ENCODE measurements at places on chromosomes 4 and X.

- no peak for DNase-seq
Measured at GRCh38 chr4:71417150-71417549, 78.3 kb downstream of the SLC4A4 start.

DNA sequence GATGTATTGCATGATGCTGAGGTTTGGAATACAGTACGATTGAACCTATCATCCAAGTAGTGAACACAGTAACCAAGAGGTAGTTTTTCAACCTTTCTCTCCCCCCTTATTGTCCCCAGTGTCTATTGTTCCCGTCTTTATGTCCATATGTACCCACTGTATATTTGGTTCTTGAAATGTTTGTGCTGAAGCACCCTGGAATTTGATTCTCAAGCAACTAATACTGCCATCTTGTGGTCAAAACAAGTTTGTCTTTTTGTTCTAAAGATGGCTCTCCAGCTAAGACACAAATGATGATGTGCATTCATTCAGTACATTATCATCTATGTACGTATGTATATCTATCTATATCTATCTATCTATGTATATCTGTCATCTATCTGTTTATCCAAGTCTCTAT is 33.5 kb upstream of the DCX start:
- no peak for DNase-seq

DNA sequence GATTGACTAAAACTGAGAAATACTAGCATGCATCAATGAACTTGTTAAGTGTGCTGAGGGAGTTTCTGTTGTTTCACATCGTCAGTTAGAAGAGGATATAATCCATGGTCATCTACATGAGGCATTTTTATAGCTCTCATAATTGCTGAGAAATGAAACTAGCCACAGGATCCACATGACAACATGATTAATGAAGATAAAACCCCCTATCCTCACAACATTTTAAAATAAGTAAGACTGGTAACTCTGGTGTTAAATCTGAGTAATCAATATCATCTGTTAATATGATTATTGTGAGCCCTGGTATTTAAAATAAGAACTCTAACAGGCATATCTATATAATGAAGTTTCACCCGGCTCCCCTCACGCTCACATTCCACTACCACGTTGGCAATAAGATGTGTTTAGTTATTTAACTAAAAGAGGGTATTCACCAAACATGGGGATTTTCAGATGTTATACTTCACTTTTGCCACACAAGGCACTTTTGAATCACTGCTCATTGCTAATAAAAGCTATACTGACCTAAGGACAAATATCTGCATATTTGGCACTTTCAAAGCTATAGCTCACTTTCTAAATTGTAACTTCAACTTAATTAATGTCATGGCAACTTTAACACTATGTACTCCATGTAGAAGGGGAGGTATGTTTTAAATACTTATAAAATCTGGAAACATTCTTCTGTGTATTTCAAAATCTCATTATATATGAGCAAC is 6.7 kb downstream of the UNC5C start:
- no peak for DNase-seq

GRCh38 chrX:41347186-41347585 is 13.2 kb downstream of the DDX3X start:
- no peak for DNase-seq

GRCh38 chrX:101287402-101287801 is 3.7 kb downstream of the TAF7L start:
- DNase-seq, result no peak

- no peak for DNase-seq
Measured at GRCh38 chr4:144734522-144734921, 88.6 kb downstream of the HHIP start.

GRCh38 chrX:45449982-45450381 is 249.3 kb upstream of the DIPK2B start:
- DNase-seq, result no peak

- DNase-seq, result no peak
Measured at GRCh38 chr4:140090215-140090731, 63.7 kb downstream of the MAML3 start.

DNA sequence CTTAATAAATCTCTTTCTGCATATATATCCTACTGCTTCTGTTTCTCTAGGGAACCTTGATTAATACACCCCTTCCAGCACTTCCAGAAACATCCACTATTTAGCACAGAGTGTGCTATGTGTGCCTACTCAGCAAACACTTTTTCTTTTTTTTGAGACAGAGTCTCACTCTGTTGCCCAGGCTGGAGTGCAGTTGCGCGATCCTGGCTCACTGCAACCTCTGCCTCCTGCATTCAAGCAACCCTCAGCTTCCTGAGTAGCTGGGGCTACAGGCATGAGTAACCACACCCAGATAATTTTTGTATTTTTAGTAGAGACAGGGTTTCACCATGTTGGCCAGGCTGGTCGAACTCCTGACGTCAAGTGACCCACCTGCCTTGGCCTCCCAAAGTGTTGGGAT is 266.9 kb upstream of the DIAPH2 start:
- DNase-seq, result no peak

- no peak for DNase-seq
Measured at GRCh38 chrX:7514871-7515599, 327.9 kb upstream of the VCX start.

DNA sequence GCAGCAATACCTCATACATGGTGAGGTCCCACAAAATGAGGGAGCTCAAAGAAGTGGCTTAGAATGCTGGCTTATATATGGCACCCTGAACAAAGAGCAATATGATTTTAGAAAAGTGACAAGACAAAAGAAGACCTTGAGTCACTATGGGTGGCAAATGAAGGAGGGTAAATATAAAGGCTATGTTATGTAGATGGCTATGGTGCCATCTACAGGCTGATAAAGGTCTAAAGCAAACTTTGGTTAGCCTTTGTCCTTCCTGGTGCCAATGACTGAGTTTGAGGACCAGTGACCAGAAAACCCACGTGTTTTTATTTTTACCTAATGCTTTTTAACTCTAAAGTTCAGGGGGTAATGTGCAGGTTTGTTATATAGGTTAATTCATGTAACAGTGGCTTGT is 151.8 kb downstream of the CCNG2 start:
- DNase-seq, result no peak

GRCh38 chrX:6383917-6384316 is 151.0 kb downstream of the VCX3A start:
- no peak for DNase-seq

DNA sequence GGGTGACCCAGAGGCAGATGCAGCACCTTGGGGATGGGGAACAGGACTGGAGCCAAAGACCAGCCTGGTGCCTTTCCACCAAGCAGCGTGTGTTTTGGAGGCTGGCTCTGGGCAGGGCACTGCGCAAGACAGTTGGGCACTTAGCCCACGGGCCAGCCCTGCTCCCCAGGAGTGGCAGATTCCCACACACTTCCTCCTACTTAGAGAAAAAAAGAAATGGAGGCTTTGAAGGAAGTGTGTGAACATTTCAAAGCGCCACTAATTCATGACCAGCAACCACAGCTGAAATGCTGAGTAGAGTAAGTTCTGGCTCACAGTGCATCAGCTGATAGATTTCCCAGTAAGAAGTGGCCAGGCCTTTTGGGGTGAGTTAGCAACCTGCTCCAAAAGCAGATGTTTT is 54.9 kb upstream of the LGI2 start:
- DNase-seq, result peak; percentile 36

- DNase-seq, result no peak
Measured at GRCh38 chr4:74598611-74599325, 153.8 kb downstream of the AREG start.

- DNase-seq, result no peak
Measured at GRCh38 chrX:8755116-8755515, 23.2 kb upstream of the ANOS1 start.

- DNase-seq, result no peak
Measured at GRCh38 chrX:134373736-134374135, 86.2 kb upstream of the HPRT1 start.

GRCh38 chrX:133151336-133151735 is 54.4 kb upstream of the USP26 start:
- peak; percentile 26 for DNase-seq

DNA sequence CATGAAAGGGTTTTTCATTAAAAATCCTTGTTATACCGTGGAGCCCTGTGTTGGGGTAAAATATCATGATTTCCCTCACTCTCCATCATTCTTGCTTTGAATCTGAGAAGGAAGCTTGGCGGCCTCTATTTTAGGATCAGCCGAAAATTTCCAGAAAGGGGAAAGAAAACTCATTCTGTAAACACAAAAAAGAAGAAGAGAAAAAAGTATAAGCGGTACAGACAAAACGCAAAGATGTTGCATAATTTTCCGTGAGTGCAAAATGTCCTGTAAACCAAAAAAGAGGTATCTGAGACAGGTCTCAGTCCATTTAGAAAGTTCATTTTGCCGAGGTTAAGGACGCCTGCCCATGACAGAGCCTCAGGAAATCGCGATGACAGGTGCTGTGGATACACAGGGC is 5.3 kb downstream of the CSF2RA start:
- DNase-seq, result no peak

- DNase-seq, result no peak
Measured at GRCh38 chrX:42696536-42697124, 81.3 kb downstream of the PPP1R2C start.

- DNase-seq, result peak; percentile 82
Measured at GRCh38 chr4:184386271-184386781, 88.0 kb downstream of the IRF2 start.

DNA sequence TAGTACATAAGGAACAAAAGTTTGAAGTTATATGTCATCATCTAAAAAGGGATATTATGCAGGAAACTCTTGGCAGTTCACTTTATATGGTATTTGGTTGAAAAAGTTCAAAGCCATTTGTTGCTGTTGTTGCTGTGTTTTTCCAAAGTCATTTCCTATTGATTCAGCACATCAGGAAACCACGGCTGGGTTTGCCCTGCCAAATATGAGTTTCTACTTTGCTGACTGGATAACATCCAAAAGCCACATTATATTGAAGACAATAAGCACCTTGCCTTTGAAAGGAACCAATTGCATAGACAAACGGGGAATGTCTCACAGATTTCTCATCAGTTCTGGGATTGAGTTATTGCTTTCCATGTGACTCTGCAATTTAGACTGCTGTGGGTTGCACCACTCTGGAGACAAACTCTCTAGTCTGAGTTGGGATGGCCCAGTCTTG is 206.1 kb downstream of the SLC39A8 start:
- DNase-seq, result no peak

DNA sequence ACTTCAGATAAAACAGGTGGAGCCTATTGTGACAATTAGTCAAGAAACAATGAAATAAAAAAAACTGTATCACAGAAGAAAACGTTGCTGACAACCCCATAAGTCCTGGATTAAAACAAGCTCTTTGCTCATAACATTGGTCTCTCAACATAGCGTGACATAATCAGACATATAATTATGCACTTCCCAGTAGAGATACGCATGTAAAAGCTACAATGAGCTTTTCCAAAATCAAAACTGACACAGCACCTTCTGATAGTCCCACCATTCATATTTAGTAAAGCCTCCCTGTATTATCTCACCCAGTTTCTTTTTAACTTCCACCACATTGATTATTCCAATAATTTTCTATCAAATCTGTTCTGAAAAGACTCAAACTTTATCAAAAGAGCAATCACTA is 372.1 kb upstream of the SMIM31 start:
- DNase-seq, result no peak

GRCh38 chr4:101649790-101650515 is 140.6 kb upstream of the BANK1 start:
- no peak for DNase-seq

GRCh38 chr4:153438916-153439756 is 27.0 kb upstream of the TMEM131L start:
- no peak for DNase-seq

- DNase-seq, result no peak
Measured at GRCh38 chr4:128461291-128462102, 173.9 kb upstream of the PGRMC2 start.

DNA sequence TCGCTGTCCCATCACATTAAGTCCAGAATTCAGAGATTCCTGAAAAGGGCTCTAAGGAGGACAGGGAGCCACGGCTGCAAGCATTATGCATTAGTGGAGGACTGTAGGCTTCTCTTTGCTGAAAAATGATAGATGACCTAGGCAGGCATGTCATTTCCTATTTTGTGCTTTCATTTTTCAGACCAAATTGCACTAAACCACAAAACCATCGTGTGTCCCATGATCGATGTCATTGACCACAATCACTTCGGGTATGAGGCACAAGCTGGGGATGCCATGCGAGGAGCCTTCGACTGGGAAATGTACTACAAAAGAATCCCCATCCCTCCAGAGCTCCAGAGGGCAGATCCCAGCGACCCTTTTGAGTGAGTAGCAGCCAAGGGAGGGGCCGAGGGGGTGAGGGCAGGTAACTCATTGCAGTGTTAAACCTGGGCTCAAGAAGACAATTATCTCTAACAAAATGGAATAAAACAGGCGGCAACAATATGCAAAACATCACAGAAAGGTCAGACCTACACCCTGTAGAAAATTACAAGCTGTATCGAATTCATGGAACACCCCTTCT is 355.2 kb upstream of the GALNT7 start:
- no peak for DNase-seq

DNA sequence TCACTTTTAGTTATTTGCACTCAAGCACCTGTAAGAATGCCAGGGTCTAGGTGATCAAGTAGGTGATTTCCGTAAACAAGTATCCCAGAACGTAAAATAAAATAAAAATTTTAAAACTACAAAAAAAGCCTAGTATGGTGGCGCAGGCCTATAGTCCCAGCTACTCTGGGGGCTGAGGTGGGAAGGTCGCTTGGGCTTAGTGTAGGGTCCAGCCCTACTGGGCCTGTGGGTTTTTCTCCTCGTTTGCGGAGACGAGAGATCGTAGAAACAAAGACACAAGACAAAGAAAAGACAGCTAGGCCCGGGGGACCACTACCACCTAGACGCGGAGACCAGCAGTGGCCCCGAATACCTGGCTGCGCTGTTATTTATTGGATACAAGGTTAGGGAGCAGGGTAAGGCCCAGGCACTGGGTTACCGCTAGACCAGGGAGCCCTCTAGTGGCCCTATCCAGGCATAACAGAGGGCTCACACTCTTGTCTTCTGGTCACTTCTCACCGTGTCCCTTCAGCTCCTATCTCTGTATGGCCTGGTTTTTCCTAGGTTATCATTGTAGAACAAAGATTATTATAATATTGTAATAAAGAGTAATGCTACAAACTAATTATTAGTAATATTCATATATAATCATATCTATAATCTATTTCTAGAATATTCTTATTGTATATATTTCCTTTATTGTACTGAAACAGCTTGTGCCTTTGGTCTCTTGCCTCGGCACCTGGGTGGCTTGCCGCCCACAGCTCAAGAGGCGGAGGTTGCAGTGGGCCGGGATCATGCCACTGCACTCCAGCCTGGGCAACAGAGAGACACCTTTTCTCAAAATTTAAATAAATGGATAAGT is 38.4 kb downstream of the SAGE1 start:
- DNase-seq, result peak; percentile 56

All from transverse colon (tissue), 4 donors.